ENCODE measurements at places on chromosomes 13 and 19. TPM values are rescaled to one million over a fixed set of nuclear protein-coding genes. Genes with fewer than 3 reads are reported as not detected.

DNA sequence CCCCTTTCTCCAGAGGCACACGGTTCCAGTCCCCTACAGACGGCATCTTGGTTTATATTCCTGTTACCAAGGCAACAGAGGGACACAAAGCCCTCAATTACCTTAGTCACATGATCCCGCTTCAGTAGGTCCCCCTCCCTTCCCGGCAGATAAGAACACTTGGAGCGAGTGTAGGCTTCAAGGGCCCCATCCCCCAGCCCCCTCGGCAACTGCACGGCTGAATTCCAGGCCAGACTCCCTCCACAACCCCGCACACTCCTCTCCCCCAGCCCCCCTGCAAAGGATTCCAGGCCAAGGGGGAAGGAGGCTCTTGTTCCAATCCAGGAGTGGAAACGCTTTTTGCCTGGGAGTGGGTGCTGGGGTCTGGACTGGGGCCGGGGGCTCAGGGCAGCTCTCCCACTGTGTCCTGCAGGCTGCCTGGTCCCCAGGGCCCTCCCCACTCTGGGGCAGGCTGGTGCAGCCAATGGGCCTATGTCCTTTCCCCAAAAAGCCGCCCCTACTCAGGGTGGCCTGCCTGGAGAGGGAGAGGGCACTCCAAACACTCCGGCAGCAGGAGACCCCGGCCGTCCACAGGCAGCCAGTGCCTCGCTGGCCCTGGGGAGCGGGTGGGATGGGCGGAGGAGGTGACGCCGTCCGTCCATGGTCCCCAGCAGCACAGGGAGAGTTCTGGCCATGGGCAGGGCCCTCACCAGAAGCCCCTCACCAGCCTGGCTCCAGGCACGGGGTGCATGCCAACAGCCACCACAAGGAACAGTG lies 62.6 kb downstream of the MLLT1 start:
- no peak for DNase-seq

- DNase-seq, result no peak
These were observed 62.4 kb downstream of the SERP2 start for GRCh38 chr13:44435919-44436510.

DNA sequence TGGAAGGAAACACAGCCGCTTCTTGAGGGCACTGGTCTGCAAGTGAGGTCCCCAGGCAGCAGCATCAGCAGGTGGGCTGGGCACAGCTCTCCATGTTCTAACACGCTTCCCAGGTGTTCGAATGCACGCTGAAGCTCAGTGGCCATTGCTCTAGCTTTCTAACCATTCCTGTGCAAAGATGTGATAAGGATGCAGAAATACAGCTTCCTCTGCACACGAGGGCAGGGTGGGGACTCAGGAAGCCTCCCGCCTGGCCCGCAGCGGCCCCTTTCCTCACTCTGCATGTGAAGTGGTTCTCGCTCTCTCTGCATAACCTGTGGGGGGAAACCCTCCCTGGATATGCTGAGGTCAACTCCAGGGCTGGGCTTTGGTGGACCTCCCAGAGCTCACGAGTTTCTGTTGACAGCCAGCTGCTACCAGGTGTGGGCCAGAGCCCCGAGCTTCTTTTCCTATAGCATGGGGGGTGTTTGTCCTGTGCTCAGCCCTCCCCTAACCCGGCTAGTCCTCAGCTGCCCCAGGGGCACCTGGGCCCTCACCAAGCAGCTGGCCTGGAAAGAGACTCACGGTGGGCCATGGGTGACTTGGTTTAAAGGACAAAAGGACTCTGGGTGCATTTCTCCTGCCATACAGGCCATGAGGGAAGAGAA lies 168.2 kb downstream of the TEX29 start:
- DNase-seq, result no peak

DNA sequence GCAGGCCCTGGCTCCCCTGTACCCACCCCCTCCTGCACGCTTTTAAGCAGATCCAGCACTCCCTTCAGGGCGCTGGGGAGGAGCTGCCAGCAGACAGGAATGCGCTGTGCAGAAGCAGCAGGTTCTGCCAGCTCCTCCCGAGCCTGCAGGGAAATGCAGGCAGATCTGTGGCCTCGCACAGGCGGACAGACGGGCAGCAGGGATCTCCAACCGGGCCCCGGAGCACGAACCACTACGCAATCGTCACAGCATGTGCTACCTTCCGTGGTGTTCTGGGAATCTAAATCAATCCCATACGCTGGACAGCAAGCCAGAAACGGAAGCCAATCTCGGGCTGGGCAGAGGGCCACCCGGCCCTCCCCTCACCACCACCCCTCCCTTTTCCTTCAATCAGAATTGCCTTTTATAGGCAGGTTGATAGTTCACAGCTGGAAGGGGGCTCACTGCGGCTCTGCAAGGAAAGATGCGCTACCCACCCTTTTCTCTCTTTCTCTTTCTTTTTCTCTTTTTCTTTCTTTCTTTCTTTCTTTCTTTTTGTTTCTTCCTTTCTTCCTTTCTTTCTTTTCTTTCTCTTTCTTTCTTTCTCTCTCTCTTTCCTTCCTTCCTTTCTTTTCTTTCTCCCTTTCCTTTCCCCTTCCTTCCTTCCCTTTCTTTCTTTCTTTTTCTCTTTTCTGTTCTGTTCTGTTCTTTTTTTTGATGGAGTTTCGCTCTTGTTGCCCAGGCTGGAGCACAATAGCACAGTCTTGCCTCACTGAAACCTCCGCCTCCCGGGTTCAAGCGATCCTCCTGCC lies 99.9 kb downstream of the GNG7 start:
- DNase-seq, result peak; percentile 56

GRCh38 chr19:3146677-3147100 lies 10.9 kb downstream of the GNA15 start:
- DNase-seq, result no peak

GRCh38 chr13:36848199-36848982 lies 29.4 kb downstream of the RFXAP start:
- peak; percentile 42 for DNase-seq

DNA sequence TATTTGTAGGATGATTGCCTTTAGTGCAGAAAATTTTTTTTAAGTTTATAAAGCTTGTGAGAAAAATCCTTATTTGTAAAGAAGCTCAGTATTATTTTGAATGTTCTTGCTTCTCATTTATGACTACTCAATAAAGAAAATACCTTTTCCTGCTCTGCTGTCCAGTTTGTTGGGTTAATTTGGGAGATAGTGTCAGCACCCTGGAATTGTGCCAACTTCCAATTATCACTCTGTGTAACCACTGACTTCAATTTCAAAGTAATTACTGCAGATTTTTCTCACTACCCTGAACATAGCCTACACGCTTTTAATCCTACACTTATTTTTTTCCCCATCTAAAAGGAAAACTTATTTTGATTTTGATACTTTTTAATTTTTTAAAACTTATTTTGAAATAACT lies 93.1 kb downstream of the GGACT start:
- peak; percentile 10 for DNase-seq

DNA sequence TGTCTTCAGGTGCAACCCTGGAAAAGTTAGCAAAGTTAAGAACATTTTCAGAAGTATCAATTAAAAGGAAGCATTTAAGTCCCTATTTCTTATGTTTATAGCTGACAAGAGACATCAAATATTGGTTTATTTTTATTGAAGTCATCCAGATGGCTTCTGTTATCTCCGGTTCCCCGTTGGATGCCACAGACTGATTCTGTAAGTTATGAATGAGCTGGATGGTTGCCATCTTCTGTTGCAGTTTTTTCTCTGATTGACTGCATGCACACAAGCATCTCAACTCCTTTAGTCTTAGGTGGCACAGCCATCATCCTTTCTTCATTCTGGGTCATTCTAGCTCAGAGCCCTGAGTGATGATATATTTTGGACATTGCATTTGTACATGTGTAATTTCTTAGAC lies 10.6 kb upstream of the OXGR1 start:
- DNase-seq, result no peak

GRCh38 chr13:95301968-95302393 lies 730 bp upstream of the ABCC4 start:
- no peak for DNase-seq

GRCh38 chr13:59680429-59681024 lies 483.2 kb downstream of the DIAPH3 start:
- DNase-seq, result peak; percentile 45

IZUMO1 gene
- total RNA-seq, result 0.22 TPM

MICOS13 gene
- 44.7 TPM for total RNA-seq

AMER2 gene
- not detected for total RNA-seq

GJB6 gene
- not detected for total RNA-seq

CTXN1 gene
- 2.0 TPM for total RNA-seq

CCDC169 gene
- total RNA-seq, result 1.2 TPM

Data from lung microvascular endothelial cell (primary cell).